ENCODE measurements at places on chromosomes 7 and 10.

DNA sequence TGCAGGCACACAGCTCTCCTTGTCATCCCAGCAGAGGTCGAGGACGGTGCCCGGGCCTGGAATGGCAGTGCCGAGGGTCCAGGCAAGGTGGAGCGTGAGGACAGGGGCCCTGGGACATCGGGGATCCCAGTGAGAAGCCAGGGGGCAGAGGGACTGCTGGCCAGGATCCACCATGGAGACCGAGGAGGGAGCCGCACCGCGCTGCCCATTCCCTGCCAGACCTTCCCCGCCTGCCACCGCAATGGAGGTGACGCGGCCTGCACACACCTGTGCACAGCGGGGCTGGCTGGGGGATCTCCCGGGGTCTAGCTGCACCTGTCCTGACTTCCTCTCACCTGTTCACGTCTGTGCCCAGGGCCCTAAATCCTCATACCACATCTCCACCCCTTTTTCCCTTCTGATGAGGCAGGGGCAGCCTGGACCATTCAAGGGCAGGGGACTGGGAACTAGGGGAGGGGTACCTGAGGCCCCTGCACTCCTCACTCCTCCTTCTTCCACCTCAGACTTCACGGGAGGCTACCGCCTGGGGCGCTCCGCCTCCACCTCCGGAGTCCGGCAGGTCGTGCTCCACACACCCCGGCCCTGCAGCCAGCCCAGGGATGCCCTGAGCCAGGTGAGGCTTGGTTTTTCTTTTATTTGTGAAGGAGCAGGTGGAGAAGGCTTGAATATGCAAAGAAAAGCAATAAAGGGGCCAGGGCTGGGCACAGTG lies 6.9 kb downstream of the NYAP1 start:
- no peak for DNase-seq

DNA sequence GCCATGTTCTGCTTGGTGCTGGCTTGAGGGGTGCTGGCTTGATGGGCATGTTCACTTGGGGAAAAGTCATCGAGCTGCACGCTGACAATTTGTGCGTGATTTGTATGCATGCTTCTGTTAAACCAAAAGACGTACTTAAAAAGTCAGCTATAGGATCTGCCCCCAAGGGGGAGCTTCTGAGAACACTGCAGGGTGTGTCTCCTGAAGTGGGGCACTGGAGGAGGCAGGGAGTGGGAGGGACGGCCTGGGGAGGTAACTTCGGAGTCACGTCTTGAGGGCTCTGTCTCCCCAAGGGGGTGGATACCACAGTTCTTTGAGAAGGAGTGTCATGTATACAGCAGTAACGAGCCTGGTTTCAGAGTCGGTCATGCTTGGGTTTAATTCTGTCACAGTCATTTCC lies 406.5 kb downstream of the PLXNA4 start:
- DNase-seq = no peak

DNA sequence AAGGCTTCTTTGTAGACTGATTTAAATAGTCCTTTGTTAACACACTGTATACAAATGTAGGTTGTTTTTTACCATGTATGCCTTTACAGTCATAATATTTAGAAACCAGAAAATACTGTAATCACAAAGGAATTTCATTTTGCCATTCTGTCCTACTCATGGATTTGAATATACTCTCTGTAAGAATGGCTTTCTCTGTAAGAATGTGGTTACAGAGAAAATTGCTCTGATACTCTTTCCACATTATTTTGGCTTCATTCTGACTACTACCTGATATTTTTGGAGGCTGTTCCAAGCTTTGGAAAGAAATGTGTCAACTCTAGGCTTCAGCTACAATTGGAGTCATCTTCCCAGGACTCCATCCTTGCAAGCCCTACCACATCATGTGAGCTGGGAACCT lies 23.5 kb downstream of the CH25H start:
- DNase-seq = no peak

DNA sequence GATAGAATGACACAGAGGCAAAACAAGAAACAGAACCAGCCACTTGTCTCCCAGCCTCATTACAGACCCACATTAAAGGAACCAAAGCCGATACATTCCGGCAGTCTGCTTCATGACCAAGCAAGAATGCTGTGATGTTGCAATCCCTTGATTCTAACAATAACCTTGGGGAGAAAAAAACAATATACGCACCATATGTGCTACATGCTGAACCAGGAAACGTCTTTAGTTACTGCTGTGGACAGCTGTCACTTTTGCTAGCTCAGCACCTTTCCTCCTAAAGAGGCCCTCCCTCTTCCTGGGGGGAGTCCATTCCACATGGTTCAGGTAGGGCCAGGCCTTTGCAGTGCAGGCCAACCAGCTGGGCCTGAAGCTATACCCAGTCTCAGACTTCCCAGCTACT lies 79.1 kb downstream of the PRTFDC1 start:
- DNase-seq = no peak

GRCh38 chr10:43390759-43391158 lies 18.2 kb downstream of the HNRNPF start:
- no peak for DNase-seq

DNA sequence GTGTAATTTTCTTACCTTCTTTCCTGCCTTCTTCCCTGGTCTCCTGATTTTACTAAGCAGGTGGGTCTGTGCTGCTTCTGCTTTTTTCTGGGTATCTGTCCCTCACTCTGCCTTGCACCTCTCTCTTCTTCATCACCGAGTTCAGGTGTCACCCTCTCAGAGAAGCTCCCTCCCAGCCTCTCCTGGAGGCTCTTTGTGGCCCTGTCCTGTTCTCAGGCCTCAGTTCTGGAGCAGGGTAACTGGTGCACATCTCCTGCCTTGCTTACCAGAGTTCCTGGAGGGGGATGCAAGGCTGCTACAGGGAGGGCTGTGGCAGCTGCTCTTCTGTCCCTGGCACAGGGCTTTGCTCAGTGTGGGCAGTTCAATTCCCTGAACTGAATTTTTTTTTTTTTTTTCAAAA lies 66.1 kb downstream of the RBM33 start:
- DNase-seq = no peak
